ENCODE measurements at places on chromosomes 2 and 18. TPM values are rescaled to one million over a fixed set of nuclear protein-coding genes. Genes with fewer than 3 reads are reported as not detected.

GRCh38 chr18:61587865-61588264 is 254.6 kb downstream of the CDH20 start:
- H3K27ac ChIP-seq: no peak overlapping the region
- no peaks in the 10 kb centered on the region for H3K4me1 ChIP-seq
- H3K27me3 ChIP-seq: no peaks in the 10 kb centered on the region
- H3K4me3 ChIP-seq: no peak overlapping the region

- no peaks in the 10 kb centered on the region for H3K36me3 ChIP-seq
- no peak overlapping the region for H3K4me3 ChIP-seq
- no peaks in the 10 kb centered on the region for H3K27me3 ChIP-seq
- no peak for DNase-seq
These were observed 207.1 kb upstream of the SLC14A2 start for GRCh38 chr18:45408218-45408617.

LOXHD1 gene
- not detected for total RNA-seq

DNA sequence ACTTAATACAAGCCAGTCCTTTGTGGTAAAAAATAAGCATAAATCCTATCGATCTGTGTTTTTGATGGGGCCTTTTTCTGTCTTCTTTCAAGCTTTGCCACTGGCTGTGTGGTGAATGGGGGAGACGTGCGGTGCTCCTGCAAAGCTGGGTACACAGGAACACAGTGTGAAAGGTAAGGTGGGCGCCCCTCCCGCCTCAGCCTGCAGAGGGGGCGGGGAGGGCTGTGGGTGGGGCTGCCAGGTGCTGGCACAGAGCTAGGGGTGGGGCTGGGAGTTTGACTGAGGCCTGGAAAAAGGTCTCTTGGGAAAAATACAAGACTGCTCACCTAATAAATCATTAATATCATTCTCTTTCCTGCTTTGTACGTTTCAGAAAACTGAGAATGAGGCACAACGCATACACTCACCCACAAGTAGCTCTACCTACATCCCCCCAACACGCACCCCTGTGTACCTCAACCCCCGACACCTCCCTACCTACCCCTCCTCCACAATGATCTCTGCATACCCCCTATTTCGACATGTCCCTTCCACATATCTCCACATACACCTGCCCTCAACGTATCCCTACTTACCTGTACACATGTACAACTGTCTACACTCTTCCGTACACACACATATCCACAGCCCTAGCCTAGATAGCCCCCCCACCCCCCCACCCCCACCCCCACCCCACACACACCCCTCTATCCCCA is 129.7 kb upstream of the TTC39C start:
- H3K36me3 ChIP-seq: no peaks in the 10 kb centered on the region
- no peak for DNase-seq
- no peaks in the 10 kb centered on the region for H3K4me1 ChIP-seq
- H3K27ac ChIP-seq: no peak overlapping the region
- no peaks in the 10 kb centered on the region for H3K27me3 ChIP-seq

DNA sequence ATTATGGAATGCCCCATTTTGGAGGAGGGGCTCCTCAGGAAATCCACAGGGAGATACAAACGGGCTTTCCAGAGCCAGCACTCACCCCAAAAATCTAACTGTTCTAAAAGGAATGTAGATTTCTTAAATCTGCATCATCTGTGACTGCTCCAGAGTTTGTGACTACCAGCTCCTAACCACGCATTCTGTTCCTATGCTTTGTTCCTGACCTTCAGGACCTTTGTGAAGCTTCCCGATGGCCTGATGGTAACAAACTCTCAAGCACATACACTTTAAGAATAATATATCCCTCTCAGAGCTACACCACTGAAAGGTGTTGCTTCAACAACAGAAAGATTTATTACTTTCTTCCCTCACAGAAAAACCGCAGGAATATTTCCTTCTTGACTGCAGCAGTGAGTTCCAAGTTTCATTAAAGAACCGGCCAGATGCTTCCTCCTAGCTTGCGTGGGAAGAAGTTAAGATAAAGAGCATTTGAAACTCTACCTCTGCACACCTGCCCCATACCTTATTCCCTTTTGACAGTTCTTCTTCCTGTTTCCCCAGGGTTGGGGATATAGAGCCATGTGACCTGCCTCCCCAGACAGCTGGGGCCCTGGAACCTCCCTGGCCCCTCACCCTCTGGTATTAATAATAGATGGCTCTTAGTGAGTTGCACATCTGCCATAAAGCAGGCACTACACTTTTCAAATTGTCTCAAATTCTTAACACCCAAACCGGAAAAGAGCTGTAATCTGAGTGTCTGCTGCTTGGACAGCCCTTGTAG is 40.2 kb upstream of the EML4 start:
- H3K27me3 ChIP-seq: no peaks in the 10 kb centered on the region
- no peaks in the 10 kb centered on the region for H3K36me3 ChIP-seq
- peaks cover 65% of the 10 kb centered on the region for H3K4me1 ChIP-seq
- H3K27ac ChIP-seq: peak overlapping the region; percentile 73
- no peak for DNase-seq
- no peak overlapping the region for H3K4me3 ChIP-seq
